Vagina (tissue), 2 donors: ENCODE measurements at places on chromosomes 11 and 22. TPM values are rescaled to one million over a fixed set of nuclear protein-coding genes. Genes with fewer than 3 reads are reported as not detected.

The MPZL2 gene
- 165 TPM for total RNA-seq

DNA sequence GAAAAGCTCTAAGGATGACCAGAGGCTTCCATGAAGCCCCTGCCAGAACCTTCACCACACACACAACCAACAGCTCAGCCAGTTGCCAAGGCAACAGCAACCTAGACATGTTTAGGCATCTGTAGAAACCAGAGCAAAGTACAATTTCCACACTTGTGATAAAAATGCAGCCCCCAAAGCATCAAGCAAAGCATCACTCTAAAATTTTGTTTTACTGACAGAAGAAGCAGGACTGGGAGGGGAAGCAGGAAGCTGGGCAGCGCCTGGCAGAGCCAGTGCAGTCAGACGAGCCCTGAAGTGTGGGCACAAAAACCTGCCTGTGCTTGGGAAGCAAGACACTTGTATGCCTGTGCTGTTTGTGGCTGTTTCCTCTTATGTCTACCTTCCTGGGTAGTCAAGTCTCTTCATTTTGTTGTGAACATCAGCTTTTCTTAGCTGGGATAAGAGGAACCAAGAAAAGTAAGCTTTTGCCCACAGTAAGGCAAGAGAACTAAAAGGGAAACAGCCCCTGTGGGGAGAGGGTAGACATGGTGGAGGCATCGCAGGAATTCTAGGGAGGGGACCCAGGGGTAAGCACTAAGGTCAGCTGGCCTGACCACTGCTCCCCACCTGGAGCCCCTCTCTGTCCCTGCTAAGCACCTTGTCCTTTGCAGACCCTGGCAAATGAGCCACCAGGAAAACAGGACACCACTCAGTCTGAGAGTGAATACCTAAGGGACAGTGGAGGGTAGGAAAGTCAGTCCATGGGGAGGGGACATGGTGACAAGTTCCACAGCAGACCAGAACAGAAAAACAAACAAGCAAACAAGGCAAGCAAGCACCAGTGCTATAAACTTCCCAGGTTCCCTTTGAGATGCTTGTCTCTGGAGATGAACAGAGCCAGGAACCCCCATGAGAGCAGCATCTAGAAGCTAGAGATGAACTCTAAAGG is 13.4 kb downstream of the PACSIN2 start:
- H3K36me3 ChIP-seq, result no peaks in the 10 kb centered on the region
- DNase-seq, result no peak
- H3K4me1 ChIP-seq, result peaks cover 62% of the 10 kb centered on the region
- no peak overlapping the region for H3K4me3 ChIP-seq
- H3K27me3 ChIP-seq, result no peaks in the 10 kb centered on the region

DNA sequence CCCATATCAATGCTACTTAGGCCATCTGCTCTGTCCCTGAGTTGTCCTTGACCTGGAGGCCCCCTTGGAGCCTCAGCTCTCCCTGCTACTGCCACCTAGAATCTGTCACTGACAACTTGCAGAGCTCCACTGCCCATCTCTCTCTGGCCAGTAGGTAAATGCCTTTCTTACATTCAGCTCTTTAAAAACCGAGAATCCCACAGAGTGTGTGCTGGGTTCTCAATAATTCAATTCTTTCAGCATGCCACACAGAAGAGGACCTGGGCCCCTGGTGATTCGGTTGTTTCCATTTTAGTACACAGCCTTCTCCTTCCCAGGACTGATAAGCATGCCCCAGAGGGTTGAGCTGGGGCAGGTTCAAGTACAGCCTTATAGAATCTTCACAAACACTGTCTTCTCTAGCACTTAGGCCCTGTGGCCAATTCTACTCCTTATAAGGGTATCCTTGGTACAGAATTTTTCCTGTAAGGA is 22.0 kb upstream of the IPO7 start:
- peaks cover 18% of the 10 kb centered on the region for H3K4me1 ChIP-seq
- no peak for DNase-seq
- no peaks in the 10 kb centered on the region for H3K27me3 ChIP-seq
- H3K4me3 ChIP-seq, result no peak overlapping the region
- H3K36me3 ChIP-seq, result no peaks in the 10 kb centered on the region

DNA sequence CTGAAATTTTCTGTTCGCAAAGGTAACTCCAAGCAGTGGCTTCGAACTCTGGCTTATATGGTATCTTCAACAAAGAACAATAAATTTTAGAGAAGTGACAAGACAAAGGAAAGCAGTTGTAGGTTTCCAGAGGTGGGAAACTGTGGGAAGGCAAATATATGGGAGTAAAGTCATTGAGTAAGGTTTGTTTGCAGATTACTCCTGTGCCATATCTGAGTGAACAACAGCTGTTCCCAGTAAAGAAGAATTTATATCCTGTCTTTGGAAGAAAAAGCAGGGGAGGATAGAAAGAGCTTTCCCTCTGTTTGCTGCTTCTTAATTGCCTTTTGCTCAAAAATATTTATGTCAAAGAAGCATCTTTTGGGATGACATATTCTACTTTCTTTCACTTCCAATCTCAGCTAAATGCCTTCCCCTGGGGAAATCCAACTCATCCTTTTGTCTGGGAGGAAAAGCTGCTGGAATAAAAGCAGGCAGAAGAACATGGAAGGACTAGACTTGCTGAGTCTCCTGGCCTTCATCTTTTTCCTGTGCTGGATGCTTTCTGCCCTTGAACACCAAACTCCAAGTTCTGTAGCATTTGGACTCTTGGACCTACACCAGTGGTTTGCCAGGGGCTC is 10.4 kb upstream of the RCN1 start:
- no peaks in the 10 kb centered on the region for H3K36me3 ChIP-seq
- no peaks in the 10 kb centered on the region for H3K27me3 ChIP-seq
- no peak for DNase-seq
- H3K4me1 ChIP-seq, result peaks cover 14% of the 10 kb centered on the region
- no peak overlapping the region for H3K27ac ChIP-seq
- H3K4me3 ChIP-seq, result no peak overlapping the region

GRCh38 chr22:42856179-42856864 is 751 bp downstream of the ARFGAP3 start:
- H3K27me3 ChIP-seq, result no peaks in the 10 kb centered on the region
- peaks cover 26% of the 10 kb centered on the region for H3K4me1 ChIP-seq
- peak overlapping the region; percentile 66 for H3K4me3 ChIP-seq
- H3K27ac ChIP-seq, result peak overlapping the region; percentile 87
- DNase-seq, result no peak

The ANKRD49 gene
- total RNA-seq, result 12.5 TPM

DNA sequence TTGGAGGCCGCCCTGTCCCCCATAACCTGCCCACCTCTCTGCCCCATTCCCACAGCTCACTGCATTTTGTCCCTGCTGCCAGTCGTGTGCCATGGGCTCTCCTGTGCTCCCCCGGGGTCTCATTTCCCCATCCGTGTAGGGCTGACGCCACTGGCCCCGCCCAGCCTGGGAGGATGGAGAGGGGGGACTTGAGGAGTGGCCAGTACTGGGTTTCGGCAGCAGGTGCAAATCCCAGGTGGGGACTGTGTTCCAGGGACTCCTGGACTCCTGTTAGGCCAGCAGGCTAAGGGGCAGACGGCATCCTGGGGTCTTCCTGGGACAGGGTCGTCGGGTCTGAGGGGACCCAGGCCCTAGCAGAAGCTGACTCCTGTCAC is 1.2 kb upstream of the MYO7A start:
- peaks cover 26% of the 10 kb centered on the region for H3K4me1 ChIP-seq
- H3K36me3 ChIP-seq, result no peaks in the 10 kb centered on the region
- no peaks in the 10 kb centered on the region for H3K27me3 ChIP-seq

The PKNOX2 gene
- 3.4 TPM for total RNA-seq

DNA sequence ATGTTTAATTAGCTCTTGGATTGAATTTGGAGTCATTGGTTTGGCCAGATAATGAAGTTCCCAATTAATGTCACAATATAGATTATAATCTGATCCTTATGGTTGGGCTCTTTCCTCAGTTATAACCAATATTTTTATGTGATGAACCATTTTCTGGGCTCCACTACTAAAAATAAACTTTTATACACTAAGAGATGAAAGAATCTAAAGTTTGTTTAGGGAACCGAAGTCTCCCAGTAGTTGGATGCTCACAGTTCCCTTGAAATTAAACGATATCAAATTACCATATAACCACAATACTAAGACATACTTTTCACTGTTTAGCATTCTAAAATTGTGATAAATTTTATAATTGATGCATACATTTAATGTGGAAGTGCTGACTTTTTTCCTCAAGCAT is 47.0 kb upstream of the ARHGAP42 start:
- no peak overlapping the region for H3K27ac ChIP-seq
- H3K4me1 ChIP-seq, result peaks cover 8% of the 10 kb centered on the region
- no peaks in the 10 kb centered on the region for H3K27me3 ChIP-seq
- H3K36me3 ChIP-seq, result no peaks in the 10 kb centered on the region

The TMEM218 gene
- total RNA-seq, result 12.8 TPM

GRCh38 chr11:44226490-44226889 is 83.4 kb downstream of the ALX4 start:
- no peak overlapping the region for H3K4me3 ChIP-seq
- H3K36me3 ChIP-seq, result no peaks in the 10 kb centered on the region
- DNase-seq, result no peak
- peaks cover 5% of the 10 kb centered on the region for H3K4me1 ChIP-seq
- H3K27ac ChIP-seq, result no peak overlapping the region
- no peaks in the 10 kb centered on the region for H3K27me3 ChIP-seq

The ASCL2 gene
- 3.7 TPM for total RNA-seq

- H3K27ac ChIP-seq, result no peak overlapping the region
- H3K27me3 ChIP-seq, result no peaks in the 10 kb centered on the region
Observed at GRCh38 chr11:102733232-102733875, 8.6 kb upstream of the MMP8 start.
